ENCODE measurements at places on chromosomes 6 and 20.
A peak's percentile ranks its signal among the peaks of the same experiment; 100 is the strongest.

- no peak for DNase-seq
Measured at GRCh38 chr6:4351520-4352321, 216.3 kb upstream of the ECI2 start.

GRCh38 chr20:37475252-37475651 lies 45.8 kb upstream of the NNAT start:
- DNase-seq, result no peak

DNA sequence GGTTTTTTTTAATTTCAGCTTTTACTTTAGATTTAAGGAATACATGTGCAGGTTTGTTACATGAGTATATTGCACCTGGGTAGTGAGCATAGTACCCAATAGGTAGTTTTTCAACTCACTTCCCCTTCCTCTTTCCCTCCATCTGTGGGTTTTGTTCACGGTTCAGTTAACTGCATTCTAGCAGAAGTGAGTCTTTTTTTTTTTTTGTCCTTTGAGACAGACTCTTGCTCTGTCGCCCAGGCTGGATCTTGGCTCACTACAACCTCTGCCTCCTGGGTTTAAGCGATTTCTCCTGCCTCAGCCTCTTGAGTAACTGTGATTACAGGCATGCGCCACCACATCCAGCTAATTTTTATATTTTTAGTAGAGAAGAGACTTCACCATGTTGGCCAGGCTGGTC lies 8.7 kb downstream of the UBR2 start:
- no peak for DNase-seq

GRCh38 chr6:150142670-150143515 lies at the start of gene PPP1R14C:
Gene PPP1R14C, plus strand, starts transcription at chr6:150143044. Its CDS starts 149 bp downstream, at chr6:150143193.
- peak; percentile 11 for DNase-seq

GRCh38 chr6:43220439-43220951 lies 8.8 kb downstream of the DNPH1 start:
- no peak for DNase-seq

DNA sequence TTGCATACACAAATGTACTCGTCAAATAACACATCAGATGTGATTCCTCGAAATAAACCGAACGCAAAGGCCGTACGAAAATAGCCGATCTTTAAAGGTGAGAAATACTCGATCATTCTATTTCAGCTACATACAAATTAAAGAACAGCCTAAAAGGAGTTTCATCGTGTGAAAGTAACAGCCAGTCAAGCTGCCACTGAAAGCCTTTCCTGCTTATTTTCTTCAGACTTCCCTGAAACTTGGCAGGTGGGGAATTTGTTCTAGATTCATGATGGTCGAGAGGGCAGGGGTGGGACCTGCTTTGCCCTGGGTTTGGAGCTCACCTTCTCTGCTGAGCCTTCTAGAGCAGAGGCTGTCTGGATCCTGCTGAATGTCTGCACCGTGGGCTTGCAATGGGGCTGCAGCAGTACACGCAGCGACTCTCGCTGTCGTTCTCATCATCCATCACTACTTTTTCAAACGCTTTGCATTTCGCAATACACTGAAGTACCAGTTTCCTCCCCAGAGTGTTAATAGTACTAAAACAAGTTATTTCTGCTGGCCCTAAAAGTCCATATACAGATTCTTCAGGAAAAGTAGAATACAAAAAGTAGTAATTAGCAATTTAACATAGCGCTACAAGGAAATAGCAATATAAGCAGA lies 16.2 kb downstream of the FOXC1 start:
- no peak for DNase-seq

- no peak for DNase-seq
Measured at GRCh38 chr6:77813090-77813489, 160.3 kb downstream of the MEI4 start.

DNA sequence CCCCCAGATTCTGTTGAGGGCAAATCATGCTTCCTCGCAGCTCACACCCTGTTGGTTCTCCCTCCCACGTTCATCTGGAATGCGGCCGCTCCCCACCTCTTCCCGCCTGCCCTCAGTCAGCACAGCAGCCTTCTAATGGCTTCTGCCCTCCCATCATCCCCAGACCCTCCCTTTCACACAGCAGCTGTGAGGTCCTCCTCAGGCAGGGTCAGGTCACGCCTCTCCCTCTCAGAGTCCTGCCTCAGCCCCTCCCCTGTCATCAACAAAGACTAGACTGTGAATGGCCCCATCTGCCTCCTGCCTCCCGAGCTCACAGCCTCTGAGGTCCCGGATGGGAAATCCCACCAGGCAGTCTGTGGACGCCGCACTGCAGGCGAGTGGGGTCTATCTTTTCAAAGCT lies 7.9 kb upstream of the BHLHE23 start:
- DNase-seq, result no peak

GRCh38 chr20:7926767-7927166 lies 13.5 kb downstream of the HAO1 start:
- no peak for DNase-seq

- no peak for DNase-seq
Measured at GRCh38 chr20:1122388-1123315, 4.2 kb downstream of the PSMF1 start.

DNA sequence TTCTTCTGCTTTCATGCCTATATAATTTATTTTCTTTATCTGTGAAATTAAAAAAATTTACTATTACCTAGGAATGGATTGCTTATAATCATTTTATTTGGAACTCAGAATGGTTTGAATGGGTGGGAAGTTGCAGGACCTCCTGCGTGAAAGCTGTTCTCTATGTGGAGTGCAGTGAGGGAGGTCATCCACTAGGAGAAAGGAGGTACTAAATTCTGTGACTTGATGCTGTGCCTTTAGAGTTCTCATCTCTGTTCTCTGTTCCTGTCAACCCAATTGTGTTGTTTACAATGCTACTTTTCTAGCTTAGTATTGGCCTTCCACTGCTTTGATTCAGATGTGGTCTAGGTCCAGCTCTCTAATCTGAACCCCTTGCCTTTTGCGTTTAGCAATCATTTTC lies 65.0 kb upstream of the HIVEP1 start:
- no peak for DNase-seq

DNA sequence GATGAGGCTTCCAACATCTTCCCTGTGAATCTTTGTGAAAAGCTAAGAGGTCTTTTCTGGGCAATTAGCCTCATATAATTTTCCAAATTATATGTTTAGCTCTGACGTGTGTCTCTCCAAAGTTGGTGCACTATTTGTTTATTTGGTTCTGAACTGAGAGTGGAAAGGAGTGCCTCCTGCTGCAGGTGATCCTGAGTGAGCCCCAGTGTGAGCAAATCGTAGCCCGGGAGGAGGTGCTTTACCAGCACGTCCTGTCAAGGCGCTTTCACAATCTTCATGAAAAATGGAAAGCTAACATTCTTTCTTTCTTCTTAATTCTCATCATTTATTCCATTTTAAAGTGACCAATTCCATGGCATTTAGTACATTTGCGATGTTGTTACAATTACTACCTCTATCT lies 231.9 kb downstream of the BMP2 start:
- no peak for DNase-seq

- no peak for DNase-seq
Measured at GRCh38 chr20:25218109-25218486, 22.6 kb downstream of the ENTPD6 start.

DNA sequence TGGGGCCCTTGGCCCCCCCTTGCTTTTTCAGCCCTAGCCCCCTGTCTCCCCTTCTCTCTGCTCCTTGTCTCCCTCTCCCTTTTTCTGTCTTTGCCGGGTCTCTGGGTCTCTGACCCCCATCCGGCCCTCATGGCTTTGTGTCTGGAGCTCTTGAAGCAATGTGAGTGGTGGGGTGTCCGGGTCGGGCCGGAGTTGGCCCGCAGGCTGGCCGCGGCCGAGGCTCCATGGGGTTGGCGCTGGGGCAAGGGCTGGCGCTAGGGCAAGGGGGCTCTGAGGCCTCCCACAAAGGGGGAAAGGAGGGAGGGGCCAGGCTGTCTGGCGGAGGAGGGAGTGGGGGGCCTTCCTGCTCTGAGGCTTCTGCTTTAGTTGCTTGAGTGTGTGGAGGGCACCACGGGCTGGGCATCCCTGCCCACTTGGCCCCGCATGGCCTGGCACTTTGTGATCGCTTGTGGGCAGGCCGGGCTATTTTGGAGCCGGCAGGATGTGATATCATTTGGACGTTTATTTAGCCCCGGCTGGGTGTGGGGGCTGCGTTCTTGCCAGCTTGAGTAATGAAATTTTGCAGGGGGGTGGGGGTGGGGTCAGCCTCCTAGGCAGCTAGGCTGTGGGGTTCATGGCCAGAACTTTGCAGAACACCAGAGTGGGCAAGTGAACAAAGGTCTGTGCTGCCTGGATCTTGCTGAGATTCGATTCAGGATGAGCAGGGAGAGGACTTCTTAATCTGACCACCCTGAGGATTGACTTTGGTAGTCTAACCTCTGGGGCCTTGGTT lies 78.7 kb upstream of the MYL9 start:
- no peak for DNase-seq

- DNase-seq, result no peak
Measured at GRCh38 chr6:45784250-45784649, 231.4 kb downstream of the CLIC5 start.

DNA sequence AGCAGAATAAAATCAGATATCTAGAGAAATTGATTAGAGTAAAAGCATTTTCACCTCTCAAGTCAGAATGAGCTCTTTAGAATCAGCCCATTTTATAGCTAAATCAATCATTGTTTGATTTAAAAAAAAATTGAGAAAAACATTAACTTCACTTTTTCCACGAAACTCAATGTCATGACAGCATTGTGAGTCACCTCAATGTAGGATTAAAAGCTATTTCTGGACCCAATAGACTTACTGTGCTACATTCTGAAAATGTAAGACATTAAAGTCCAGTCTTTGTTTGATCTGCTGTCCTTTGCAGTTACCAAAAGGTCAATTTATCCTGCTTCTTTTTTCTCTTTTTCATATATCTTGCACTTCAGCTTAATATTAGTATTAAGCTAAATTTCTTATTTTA lies 519.4 kb upstream of the ZNF337 start:
- no peak for DNase-seq

DNA sequence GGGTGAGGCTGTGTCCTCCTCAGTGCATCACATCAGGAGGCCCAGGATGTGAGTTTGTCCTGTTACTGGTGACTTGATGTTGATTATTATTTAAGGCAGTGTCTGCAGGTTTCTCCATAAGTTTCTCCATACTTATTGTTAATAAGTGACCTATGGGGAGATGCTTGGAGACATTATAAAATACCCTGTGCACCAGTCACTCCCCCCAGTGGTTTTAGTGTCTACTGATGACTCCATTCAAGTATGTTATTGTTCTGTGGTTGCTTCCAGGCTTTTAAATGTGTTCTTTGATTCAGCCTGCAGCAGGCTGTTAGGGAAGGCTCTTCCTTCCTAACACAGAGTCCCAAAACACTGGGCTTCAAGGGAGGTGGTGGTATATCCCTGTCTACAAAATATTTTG lies 14.6 kb upstream of the CST3 start:
- DNase-seq, result no peak

- DNase-seq, result no peak
Measured at GRCh38 chr6:75472885-75473284, 20.7 kb downstream of the FILIP1 start.
